ENCODE measurements at places on chromosomes 12 and 14.

DNA sequence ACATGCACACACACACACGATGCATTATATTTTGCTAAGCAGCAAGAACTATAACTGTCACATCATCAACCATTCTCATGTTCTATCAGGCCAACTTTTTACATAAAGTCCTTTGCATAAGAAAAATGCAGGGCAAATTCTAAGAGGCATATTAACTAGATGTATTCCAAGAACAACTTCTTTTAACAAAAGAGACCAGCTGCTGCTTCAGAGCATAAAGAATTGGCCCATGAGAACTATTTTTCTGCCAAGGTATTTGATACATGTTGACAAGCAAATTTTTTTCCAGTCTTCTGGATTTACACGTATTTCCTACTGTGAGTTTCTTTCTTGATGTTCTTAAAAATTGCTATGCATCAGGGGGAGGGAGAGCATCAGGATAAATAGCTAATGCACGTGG, 27.2 kb downstream of the GLT8D2 start:
- DNase-seq: no peak

GRCh38 chr14:104657563-104658324, 31.7 kb upstream of the INF2 start:
- DNase-seq: peak; percentile 5

DNA sequence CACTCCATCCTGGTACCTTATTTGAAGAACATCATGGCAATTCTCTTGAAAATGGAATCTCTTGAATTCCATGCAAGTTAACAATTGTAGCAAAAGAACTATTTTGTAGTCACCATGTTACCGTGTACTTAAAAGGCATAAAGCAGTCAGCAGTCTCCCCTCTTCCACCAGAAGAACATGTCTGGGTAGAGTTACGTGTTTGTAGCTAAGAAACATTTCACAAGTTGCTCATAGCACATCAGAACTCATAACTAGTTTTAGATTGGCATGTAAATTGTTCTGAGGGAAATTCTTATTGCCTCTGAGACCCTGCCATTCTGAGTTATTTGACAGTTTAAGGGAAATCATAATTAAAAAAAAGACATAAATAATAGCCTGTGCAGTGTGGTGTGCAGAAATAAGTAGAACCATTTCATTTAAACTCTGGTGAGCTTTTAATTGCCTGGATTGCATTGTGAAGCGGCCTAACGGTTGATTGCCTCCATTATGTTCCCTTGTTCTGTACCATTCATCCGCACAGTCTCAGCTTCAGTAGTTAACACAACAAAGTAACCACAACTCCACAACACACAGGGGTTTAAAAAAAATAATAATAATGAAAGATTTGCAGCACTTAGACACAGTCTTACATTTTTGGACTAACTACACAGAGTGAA, 2.6 kb downstream of the LMO3 start:
- DNase-seq: no peak

DNA sequence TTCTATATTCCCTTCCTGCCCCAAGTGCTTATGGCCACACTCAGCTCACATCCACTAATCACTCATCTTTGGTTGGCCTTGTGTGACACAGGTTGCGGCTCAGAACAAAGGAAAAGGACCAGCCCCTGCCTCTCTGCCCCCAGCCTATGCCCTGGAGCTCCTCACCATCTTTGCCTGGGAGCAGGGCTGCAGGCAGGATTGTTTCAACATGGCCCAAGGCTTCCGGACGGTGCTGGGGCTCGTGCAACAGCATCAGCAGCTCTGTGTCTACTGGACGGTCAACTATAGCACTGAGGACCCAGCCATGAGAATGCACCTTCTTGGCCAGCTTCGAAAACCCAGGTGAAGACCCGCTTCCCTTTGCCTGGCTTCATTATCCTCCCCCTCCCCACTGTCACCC, 15.8 kb upstream of the OAS2 start:
- no peak for DNase-seq

DNA sequence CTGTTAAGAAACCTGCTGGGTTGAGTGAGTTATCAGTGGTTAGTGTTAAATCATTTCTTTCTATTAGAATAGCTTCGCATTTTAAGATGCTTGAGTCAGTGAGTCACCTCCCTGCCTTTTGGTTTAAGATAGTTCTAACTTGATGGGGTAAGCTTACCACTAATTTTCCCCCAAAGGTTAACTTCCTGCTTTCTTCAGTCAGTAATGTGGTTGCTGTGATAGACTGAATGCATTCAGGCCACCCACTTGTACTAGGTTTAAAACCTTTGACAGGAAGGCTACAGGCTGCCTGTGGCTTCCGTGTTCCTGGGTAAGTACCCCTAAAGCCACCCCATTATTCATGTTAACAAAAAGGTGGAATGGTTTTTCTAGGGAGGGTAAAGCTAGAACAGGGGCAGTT, 25.3 kb downstream of the CLEC2A start:
- DNase-seq: no peak

GRCh38 chr14:78605897-78606500, 435.8 kb downstream of the NRXN3 start:
- DNase-seq: peak; percentile 84

DNA sequence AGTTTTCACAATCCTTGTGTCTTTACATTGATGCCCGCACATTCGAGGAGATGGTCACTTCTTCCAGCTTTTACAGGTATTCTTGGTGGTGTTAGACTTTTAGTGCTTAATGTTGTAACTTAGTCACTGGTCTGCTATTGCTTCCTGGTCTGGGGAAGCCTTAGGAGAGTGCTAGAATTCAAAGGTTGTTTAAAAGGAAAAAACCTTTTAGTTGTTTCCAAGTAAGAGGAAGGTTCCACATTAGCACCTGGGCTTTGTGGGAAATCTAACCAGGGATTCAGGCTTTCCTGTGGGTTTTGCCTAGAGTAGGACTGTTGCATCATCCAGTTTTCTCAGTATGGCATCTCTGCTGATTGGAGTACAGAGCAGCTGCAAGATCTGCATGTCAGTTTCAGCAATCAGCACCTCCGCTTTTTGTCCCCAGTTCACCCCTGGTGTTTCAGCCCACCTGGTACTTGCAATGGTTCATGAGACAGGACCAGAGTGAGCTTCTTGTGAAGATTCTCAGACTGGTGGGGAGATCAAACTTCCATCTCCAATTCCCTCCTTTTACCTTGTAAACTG, 44.0 kb upstream of the PLBD1 start:
- DNase-seq: no peak

DNA sequence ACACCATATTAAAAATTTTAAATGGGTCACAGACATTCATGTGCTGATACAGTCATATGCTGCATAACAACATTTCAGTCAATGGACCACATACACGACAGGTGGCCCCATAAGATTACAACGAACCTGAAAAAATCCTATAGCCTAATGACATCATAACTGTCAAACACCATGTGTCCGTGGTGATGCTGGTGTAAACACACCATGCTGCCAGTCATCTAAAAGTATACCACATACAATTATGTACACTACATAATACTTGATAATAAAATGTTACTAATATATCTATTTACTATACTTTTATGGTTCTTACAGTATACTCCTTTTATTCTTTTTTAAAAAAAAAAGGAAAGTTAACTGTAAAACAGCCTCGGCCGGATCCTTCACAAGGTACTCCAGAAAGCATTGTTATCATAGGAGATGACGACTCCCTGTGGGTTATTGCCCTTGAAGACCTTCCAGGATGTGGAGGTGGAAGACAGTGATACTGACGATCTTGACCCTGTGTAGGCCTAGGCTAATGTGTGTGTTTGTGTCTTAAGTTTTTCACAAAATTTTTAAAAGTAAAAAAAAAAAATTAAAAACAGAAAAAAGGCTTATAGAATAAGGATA, 5.0 kb upstream of the TDG start:
- DNase-seq: no peak

GRCh38 chr14:70726651-70727375, 82.5 kb downstream of the MAP3K9 start:
- DNase-seq: no peak

- DNase-seq: no peak
These were observed 130.2 kb upstream of the HMGA2 start for GRCh38 chr12:65694130-65694529.

DNA sequence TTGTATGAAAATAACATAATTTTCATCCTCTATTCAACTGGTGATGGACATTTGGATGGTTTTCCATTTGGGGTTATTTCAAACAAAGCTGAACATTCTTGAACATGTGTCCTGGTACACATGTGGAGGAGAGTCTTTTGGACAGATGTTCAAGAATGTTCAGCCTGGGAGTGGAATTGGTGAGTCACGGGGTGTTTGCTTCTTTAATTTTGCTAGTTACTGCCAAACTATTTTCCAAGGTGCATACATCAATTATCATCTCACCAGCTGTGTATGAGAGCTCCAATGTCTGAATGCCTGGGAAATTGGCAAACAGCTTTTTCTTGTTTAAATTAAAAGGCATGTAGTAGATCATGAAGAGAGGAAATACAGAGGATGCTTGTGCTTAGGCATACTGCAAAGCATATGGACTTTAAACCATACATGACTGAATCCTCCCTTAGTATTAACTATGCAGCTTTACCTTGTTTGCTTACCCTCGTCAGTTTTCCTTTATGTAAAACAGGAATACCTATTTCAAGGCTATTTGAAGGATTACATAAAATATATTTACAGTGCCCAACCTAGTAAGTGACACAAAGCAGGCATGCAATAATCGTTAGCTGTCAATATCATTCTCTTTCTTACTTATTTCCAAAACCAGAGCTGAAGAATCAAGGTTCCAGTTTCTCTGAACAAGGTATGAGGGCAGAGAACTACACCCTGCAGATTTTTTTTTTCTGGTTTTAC, 152.1 kb downstream of the ITPR2 start:
- DNase-seq: no peak

DNA sequence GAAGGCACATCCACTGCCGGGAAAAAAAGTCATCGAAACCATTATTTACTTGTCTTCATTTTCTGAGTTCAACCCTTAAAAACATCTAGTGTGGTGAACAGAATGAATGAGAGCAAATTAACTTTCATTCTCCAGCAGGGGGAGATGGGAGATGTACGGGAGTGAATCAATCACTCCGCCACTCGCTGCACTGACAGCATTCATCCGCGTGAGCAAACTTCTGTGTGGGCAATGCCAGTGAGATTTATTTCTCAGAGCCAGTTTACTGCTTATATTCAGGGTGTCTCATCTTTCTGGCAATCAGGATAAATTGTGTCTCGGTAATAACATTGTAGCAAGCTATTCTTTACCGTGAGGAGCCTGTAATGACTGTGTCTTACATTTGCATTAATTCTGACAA, 463.6 kb upstream of the MIS18BP1 start:
- peak; percentile 59 for DNase-seq

DNA sequence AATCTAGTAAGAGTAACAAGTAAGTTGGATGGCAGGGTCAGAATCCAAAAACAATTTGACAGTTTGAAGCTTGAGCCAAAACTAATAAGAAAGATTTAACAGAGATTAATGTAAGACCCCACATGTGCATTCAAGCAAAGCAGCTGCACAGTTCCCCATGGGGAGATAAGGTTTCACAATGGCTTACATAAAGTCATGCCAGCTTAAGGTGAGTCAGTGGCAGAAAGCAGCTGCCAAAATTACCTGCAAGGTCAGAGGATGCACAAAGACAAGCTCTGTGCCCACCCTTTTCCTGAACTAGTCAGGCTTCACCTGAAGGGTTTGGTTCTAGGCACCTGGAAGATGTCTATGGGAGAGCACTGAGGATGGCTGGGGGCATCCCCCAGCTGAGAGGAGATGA, 36.6 kb upstream of the KRT77 start:
- no peak for DNase-seq

GRCh38 chr14:103206836-103207387, 83.7 kb downstream of the TNFAIP2 start:
- DNase-seq: peak; percentile 89

- DNase-seq: peak; percentile 41
These were observed 85.7 kb upstream of the E2F7 start for GRCh38 chr12:77151030-77151429.

GRCh38 chr12:123942911-123943648, 29.6 kb downstream of the CCDC92 start:
- DNase-seq: no peak

DNA sequence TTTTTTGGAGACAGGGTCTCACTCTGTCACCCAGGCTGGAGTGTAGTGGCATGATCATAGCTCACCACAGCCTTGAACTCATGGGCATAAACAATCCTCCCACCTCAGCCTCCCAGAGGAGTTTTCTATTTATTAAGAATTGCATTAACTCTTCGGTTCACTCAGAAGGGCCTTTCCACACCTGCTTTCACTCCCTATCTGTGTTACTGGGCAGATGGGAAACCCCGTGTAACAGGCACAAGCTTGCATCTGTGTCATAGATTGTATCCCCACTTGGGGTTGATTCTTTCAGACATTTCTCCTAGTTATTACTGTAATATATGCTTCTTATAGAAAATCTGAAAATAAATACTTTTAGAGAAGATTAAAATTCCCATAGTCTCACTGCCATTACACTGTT, 38.7 kb downstream of the STX2 start:
- no peak for DNase-seq

- peak; percentile 26 for DNase-seq
These were observed 15.5 kb upstream of the CCER1 start for GRCh38 chr12:90970471-90970870.

DNA sequence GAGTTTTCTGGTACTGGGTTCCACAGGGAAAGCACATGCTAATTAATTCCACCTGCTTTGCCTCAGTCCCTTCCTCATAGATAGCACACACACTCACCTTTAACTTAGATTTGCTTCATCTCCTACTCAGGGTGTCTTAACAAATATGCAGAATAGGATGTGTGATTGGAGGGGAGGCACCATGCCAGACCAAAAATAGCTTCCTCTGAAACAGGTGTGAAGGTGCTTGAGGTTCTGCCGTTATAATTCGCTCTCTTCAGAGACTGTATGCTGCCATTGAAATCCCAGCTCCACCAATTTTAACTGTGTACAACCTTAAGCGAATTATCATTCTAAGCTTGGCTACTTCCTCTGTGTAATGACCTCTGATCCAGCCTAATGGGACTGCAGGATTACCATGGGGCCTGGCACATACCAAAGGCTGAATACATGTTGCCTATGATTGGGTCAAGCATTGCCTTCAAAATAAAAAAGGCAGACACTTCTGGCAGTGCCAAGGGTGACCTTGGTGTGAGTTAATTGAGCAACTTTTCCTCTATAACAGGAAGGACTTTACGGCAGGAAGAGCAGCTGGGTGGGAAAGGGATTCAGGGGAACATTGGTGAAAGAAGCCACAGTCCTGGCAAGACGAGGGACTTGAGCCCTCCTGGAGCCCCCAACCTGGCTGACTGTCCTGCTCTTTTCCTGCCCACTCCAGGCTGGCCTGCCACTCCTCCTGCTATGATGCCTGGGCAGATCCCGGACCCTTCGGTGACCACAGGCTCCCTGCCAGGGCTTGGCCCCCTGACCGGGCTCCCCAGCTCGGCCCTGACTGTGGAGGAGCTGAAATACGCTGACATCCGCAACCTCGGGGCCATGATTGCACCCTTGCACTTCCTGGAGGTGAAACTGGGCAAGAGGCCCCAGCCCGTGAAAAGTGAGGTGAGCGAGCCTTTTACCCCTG, 9.7 kb downstream of the JDP2 start:
- no peak for DNase-seq

DNA sequence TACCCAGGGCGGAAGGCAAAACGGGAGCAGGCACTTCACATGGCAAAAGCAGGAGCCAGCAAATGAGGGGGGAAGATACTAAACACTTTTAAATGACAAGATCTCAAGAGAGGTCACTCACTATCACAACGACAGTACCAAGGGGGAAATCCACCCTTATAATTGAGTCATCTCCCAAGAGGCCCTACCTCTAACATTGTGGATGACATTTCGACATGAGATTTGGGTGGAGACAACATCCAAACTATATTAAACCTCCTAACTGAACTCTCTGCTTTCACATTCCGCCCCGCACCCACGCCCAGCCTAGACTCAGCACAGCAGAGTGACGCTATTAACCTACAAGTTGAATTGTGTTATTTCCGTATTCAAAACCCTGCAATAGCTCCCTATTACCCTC, 76.7 kb upstream of the SCAF11 start:
- DNase-seq: no peak
